ENCODE measurements at places on chromosomes 3 and 15. TPM values are rescaled to one million over a fixed set of nuclear protein-coding genes. Genes with fewer than 3 reads are reported as not detected.

DNA sequence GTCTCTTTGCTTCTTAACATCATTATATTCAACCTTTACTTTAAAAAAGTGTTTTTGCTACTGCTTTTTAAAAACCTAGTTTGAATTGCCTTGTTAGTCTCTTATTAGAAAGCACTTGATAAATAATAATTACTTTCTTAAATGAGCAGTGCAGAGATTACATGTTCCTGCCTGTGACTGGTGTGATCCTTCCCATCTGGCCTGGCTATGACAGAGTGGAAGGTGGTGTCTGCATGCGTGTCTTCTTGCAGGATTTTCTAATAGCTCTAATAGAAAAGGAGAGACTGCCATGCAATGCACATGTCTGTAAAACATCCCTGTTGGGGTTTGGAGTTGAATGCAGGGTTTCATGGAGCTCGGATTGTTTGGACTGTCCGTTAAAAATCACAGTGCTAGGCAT, 425.8 kb upstream of the TPM1 start:
- DNase-seq, result no peak

- no peak for DNase-seq
Observed at GRCh38 chr3:13517253-13517977, 31.5 kb upstream of the FBLN2 start.

GRCh38 chr3:172557515-172558220, 34.4 kb upstream of the TNFSF10 start:
- DNase-seq, result no peak

DNA sequence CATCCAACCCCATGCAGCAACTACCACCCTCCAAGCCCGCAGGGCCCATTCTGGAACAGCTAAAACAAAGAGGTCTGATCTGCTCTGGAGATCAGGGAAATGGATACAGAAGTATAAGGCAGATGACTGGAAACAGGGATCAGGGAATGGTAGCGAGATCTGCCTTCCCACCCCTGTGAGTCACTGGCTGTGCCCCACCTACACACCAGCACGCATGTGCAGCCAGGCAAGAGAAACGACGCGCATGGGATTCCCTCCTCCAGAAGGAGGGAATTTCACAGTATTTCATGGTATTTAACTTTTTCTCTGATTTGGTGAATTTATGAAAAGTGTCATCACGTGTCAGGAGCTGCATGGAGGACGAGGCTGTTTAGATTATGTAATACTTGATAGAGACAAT, 116.7 kb downstream of the ARRDC4 start:
- no peak for DNase-seq

- no peak for DNase-seq
Observed at GRCh38 chr3:119025171-119025795, 9.4 kb downstream of the IGSF11 start.

- DNase-seq, result no peak
Observed at GRCh38 chr15:41930221-41930866, 36.5 kb upstream of the SPTBN5 start.

- DNase-seq, result no peak
Observed at GRCh38 chr3:37872413-37873160, 10.9 kb downstream of the CTDSPL start.

- DNase-seq, result no peak
Observed at GRCh38 chr3:146342989-146343388, 92.1 kb upstream of the PLSCR4 start.

GRCh38 chr3:102005551-102005950, 156.2 kb downstream of the NFKBIZ start:
- no peak for DNase-seq

GRCh38 chr3:69524816-69525215, 138.9 kb upstream of the FRMD4B start:
- no peak for DNase-seq

DNA sequence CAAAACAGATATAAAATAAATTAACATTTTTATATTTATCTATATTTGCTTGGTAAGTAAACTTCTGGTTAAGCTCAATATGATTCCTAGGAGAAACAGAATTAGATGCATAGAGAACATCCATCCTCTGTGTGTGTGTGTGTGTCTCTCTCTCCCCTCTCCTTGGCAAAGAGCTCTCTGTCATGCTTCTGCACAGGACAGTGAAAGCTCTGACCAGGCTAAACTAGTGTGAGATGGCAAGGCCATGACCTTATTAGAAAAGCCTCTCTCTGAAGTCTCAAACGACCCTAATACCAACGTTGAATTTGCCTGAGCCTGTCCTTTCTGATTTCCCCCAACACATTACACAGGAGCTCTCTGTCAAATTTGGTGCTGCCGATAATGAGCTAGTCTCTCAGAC, 746.0 kb downstream of the VGLL3 start:
- no peak for DNase-seq

- DNase-seq, result no peak
Observed at GRCh38 chr3:11924518-11924917, 77.8 kb upstream of the TAMM41 start.

DNA sequence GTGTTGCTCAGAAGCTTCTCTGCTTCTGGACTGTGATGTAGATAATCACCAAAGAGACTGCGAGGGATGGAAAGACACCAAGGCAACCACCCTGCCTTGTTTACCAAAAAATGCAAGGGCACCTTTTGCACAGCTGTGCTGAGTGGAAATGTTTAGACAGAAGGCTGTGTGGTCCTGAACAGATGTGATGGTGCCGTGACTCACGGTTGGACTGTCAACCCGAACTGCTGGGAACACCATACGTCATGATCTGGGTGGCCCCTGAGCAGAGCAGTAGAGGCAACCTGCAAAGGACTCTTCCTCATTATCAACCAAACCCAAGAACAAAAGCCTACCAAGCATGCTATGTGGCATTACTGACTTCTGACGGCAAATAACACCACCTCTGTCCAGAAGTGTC, 61.3 kb upstream of the LPP start:
- DNase-seq, result no peak

GRCh38 chr3:49023775-49024174, 1.9 kb downstream of the NDUFAF3 start:
- no peak for DNase-seq

GRCh38 chr15:29003191-29003839, 117.5 kb downstream of the APBA2 start:
- no peak for DNase-seq

- no peak for DNase-seq
Observed at GRCh38 chr15:73295630-73296286, 73.0 kb downstream of the HCN4 start.

DNA sequence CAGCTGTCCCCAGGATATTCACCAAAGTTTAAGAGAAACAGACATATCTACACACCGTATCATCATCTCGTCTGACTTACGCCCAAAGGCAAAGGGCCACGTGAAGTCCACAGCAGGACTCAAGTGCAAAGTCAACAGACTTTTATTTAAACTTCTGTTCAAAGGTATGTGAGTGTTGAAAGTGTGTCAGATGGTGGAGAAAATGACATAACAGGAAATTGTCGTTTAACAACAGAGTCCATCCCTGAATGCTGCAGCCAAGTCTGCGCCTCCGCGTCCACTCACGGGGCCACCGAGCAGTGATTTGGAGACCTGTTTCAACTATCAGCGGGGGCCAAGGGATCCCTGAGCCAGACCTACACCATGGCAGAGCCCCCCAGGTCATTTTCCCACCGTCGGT, 165.6 kb downstream of the XXYLT1 start:
- no peak for DNase-seq

DNA sequence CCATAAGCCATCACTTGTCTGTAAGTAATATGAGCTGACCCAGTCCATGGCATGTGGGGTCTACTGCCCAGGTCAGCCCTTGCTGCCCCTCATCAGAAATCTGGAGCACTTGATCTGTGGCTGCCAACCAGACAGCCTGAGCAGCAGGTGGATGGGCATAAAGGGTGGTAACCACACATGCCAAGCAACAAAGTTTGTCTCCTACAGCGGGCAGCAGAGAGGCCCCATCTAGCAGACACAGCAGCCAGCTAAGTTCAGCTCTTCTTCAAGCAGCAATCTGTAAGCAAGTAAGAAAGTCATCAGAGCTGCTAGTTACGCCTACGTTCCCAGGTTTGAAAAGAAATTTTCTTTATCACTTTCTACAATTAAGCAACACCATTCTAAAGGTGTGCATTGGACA, 27.9 kb downstream of the CHCHD4 start:
- no peak for DNase-seq

DNA sequence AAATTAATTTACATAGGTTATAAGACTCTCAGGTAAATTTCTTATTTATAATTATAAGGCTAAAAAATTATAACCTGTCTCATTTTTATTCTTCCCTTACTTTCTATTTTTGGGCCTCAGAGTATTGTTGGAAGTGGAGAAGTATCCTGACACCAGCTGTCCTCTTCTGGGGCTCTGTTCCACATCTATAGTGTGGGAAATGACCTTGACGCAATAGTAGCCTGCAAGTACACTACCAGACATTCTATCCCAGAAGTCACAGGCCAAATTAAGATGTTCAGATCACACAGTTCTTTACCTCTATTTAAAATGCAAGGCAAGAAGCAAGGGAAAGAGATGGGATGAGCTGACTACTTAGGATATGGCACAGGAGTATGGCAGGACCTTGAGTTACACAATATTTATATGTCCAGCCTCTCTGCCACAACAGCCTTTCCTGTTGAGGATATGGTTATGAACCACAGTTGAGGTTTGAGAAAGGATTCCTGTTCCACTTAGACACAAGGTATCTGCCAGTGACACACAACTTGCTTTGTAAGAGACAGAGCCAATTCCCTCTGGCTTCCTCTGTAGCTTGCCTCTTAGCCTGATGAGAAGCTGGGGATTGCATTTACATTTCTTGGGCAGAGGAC, 158.0 kb upstream of the IL12A start:
- no peak for DNase-seq

DNA sequence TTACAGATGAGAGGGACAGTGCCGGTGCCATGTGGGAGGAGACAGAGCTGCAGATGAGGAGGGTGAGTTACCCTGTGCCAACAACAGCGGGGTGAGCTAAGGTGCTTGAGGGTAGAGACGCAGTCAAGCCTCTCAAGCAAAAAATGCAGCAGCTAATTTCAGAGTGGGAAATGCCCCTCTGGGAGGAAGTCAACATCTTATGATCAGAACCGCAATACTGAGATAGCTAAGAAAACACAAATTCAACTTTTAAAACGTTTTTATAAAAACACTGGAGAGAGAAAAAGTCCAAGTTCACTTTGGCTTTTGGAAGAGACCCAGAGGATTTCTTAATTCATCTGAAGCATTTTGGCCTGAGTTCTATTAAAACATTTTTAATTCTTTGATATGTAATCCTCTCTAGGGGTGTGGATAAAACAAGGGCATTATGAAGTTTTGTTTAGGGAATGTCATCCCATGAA, 319.2 kb downstream of the SLC9A9 start:
- DNase-seq, result no peak

DNA sequence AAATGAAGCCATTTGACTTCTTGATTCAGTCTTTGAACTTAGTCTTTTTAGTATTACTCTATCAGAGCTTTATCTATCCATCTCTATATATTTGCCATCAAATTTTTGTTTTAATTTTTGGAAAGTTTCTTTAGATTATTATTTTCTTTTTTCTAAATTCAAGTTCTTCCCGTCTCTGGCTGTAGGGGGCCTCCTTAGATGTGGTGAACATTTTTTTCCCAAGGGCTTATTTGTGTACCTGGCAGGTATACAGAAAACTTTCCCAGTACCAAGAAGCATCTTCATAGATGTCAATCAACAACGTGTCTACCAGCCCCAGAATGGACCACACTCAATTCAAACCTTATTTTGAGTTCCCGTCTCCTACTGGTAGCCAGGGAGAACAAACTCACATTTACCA, 486.8 kb upstream of the CNTN4 start:
- no peak for DNase-seq

- DNase-seq, result no peak
Observed at GRCh38 chr3:127888564-127889107, 26.4 kb upstream of the KBTBD12 start.

DNA sequence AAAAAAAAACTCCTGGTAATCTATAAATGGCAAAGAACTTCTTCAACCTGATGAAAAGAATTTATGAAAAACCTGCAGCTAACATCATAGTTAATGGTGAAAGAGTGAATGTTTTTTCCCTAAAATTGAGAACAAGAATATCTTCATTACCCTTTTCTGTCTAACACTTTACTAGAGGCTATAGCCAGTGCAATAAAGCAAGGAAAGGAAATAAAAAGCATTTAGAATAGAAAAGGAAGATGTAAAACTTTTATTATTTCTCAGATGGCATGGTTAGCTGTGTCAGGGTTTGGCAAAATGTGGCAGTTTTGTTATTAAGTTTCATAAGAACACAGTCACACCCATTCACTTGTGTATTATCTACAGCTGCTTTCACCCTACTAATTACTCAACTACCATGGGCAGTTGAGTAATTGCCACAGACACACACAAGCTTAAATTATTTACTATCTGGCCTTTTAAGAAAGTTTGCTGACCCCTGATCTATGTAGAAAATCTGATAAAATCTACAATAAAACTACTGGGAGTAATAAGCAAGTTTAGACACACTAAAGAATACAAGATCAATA, 465.1 kb downstream of the MAGI1 start:
- no peak for DNase-seq

DNA sequence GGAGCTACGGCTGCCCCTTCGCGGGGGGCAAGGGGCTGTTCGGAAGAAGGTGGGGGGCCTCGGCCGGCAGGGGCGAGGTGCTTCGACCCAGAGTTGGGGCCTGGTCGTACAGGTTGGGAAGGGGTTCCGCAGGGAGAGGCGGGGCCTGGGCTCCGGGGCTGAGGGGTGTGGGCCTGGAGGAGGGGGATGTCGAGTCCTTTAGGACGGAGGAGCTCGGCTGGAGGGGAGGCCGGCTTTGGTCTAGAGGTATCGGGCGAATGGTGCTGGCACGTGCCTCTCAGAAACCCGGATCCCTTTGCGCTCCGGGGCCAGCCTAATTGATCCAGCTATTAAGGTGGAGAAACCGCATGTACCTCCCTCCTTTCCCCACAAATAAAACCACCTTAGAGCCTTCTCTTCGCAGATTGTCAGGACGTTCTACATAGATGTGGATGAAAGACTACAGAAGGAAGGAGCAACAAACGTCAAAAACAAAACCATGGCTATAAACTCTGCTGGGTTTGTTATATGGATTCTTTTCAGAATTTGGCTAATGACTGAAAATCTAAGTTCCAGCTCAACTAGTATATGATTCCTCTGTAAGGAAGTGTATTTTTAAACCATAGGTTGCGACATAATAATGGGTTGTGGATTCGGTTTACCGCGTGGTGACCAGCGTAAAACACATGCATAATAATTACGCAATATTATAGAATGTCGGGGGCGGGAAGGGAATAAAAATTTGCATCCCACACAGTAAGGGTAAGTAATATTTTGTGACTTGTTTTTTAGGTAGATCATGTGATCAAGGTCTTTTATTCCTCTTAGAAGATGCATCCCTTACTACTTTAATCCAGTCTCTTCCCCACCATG, 644 bp upstream of the NGLY1 start:
- no peak for DNase-seq

GRCh38 chr3:41464858-41465257, 265.6 kb downstream of the CTNNB1 start:
- DNase-seq, result no peak

- DNase-seq, result no peak
Observed at GRCh38 chr3:74920721-74921350, 306.4 kb upstream of the CNTN3 start.

The GOLGA8S gene
- not detected for total RNA-seq

The PDE12 gene
- 12.0 TPM for total RNA-seq

The CD96 gene
- 13.5 TPM for total RNA-seq

The MRAS gene
- 26.8 TPM for total RNA-seq

The UROC1 gene
- total RNA-seq, result not detected

The GPR62 gene
- not detected for total RNA-seq

The LIPH gene
- total RNA-seq, result 2.7 TPM

The AP3B2 gene
- total RNA-seq, result 3.7 TPM

The BOC gene
- 93.1 TPM for total RNA-seq

The BHLHE40 gene
- total RNA-seq, result 347 TPM

Measured in vagina (tissue), 2 donors.